Stimulated activated CD8-positive, alpha-beta memory T cell treated with anti-CD3 and anti-CD28 coated beads, Interleukin-4, amount 100 ng/mL, for 1 hour (primary cell): ENCODE measurements at places on chromosomes 5 and 9.

DNA sequence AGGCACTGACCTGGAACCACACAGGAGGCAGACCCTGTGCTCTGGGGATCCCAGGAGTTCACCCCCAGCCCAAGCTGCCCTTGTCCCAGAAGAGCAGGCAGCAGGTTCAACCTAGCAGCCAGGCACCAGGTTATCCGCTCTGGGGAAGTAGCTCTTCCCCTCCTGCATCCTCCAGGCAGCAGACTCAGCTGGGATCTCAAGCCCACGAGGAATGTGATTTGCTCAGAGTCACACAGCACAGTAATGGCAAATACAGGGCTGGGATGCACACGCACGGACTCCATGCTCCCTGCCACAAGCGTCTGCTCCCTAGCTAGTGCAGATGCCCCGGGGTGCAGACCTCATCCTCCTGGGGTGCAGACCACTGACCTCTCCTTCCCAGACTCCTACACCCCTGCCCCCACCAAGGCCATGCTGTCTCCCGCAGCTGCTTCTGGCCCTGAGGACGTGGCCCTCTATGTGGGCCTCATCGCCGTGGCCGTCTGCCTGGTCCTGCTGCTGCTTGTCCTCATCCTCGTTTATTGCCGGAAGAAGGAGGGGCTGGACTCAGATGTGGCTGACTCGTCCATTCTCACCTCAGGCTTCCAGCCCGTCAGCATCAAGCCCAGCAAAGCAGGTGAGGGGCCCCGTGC is 25.5 kb downstream of the HK3 start:
- no peak for DNase-seq

DNA sequence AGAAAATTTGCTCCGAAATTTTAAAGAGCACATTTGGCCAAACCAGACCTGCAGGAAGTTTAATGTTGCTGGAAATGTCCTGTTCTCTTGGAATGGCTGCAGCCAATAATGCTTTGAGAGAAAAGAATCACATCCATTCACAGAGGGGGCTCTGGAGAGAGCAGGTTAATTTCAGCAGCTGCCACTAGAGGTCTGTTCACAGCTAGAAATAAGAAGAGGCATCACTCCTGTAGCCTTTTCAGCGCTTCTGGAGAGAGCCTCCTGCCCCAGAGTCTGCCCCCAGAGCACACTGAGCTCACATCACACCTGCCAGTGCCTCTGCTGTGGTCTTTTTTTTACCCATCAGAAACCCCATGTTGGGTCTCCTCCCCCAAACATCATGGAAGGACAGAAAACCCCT is 124.8 kb upstream of the RAD23B start:
- no peak for DNase-seq

DNA sequence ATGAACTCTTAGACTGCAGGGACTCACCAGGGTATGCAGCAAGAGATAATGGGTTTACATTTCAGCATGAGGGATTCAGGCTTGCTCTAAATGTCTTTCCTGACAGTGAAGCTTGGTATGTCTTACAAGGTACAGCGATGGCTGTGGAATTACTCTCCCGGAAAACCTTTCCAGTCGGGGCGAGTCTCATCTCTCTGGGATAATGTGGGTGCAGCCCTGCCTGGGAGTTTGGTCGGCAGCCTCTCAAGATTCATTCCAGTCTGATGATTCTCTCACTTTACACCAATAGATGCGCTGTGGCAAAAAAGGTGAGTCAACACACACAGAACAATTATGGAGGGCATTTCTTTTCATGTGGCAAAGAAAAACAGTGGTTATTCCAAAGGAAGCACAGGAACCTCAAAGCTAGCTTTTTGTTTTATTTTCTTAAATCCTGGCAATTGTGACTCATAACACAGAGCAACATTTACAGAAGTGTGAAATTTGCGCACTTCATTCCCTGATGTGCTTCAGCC is 190.3 kb downstream of the DCP2 start:
- no peak for DNase-seq

GRCh38 chr9:109506097-109506712 is 8.1 kb upstream of the PTPN3 start:
- DNase-seq: no peak

DNA sequence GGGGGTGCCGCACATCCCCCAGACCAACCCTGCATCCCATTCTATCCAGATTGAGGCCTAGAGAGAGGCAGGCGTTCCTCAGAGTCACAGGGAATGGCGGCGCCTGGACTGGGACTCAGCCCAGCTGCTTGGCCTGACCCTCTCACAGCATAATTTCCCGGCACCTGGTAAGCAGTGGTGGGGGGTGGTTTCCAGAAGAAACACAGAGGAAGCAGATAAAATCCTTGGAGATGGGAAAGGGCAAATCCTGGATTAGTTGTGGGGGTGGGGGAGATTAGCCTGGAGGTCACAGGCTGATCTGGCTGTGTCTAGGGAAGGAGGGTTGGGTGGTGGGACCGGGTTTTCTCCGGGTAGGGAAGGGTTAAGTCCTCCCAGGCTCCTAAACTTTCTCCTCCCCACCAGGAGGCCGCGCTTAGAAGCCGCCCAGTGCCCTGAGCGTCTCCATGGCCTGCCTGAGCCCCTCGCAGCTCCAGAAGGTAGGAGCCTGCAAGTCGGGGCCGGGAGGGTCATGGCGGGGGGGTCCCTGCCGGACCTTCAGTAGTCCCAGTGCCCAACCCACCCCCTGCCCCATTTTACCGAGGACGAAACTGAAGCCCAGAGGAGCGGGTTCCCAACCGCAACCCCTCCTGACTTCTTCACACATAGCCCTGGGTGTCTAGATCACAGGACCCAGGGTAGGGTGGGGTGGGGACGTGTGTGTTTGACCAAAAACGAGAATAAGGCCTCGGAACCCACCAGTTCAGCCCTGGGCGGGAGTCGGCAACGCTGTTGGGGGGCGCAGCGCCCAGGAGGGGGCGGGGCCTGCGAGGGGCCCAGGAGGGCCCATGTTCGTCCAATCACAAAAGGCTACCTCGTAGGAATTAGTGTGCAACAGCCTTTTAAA is 1.3 kb downstream of the PHYHD1 start:
- DNase-seq: no peak

GRCh38 chr9:110146373-110146772 is 61.6 kb downstream of the C9orf152 start:
- DNase-seq: no peak

DNA sequence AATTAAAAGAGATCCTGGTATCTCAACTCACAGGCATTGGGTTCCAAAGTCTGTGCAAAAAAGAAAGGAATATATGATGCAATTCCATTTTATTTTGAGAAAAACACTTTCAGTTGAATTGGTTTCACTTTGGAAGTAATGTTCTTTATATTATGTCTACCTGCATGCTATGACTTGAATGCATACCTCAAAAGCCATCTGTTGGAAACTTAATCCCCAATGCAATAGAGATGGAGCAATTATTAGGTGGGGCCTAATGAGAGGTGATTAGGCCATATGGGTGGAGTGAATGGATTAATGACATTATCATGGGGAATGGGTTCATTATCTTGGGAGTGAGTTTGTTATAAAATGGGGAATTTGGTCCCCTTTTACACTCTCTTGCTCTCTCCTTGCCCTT is 293.3 kb downstream of the CSNK1G3 start:
- DNase-seq: no peak

- no peak for DNase-seq
These were observed 96.6 kb downstream of the ISL1 start for GRCh38 chr5:51479840-51480239.

DNA sequence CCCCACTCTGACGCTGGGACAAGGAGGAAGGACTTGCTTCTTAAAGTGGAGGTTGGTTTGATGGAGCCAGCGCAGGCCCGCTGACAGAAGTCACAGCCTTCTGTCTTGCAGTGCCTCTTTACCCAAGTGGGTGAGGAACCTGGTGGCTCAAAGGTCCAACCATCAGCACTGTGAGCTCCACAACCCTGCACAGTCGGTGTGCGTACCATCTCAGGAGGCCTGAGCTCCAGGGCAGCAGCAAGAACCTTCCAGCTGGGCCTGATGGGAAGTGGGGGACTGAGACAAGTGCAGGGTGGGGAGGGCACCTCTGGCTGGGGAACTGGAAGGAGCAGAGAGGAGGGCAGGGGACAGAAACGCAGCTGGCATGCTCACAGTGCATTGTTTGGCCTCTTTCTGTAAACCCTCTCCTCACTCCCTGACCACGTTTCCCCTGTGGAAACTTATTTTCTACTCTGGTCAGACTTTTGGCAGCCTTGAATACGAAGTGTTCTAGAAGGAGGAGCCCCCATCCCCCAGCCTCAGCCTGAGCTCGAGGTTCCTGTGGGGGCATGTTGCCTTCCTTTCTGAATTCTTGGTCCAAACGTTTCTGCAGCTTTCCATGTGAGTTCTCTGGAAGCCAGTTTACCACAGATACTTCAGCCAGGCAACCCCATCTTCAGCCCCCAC is 178.5 kb upstream of the PITX1 start:
- DNase-seq: no peak

DNA sequence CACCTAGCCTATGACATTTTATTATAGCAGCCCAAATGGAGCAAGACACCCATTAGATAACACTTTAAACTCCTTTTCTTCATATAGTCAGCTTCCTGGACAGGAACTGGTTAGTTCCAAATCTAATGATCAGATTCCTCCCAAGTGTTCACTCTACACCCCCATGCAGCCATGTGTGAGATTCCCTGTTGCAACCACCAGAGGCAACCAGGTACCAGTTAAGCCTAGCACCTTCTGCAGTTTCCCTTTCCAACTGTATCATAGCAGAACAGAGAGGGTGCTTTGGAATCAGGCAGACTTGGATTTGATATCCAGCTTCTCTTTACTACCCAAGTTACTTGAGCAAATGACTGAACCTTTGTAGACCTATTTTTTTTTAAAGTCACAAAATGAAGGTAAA is 296.6 kb upstream of the PCSK5 start:
- DNase-seq: no peak

DNA sequence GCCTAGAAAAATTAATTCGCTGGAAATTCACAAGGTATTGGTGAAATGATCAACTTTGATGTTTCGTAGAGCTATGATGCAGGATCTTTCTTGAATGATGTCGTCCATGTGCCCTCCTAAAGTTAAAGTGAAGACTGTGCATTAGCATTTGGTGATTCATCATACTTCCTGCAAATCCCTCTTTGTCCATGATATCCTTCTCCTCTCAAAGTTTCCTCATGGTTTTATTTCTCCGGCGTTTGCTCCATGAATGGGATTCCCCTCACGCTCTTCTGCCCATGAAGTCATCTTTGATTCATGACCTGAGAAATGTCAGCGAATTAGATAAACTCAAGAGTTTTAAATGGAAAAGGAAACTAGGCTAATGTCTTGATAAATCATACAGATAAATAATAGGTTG is 372.7 kb downstream of the PSAT1 start:
- DNase-seq: no peak

- DNase-seq: no peak
These were observed 40.1 kb upstream of the BICD2 start for GRCh38 chr9:92804727-92805126.

DNA sequence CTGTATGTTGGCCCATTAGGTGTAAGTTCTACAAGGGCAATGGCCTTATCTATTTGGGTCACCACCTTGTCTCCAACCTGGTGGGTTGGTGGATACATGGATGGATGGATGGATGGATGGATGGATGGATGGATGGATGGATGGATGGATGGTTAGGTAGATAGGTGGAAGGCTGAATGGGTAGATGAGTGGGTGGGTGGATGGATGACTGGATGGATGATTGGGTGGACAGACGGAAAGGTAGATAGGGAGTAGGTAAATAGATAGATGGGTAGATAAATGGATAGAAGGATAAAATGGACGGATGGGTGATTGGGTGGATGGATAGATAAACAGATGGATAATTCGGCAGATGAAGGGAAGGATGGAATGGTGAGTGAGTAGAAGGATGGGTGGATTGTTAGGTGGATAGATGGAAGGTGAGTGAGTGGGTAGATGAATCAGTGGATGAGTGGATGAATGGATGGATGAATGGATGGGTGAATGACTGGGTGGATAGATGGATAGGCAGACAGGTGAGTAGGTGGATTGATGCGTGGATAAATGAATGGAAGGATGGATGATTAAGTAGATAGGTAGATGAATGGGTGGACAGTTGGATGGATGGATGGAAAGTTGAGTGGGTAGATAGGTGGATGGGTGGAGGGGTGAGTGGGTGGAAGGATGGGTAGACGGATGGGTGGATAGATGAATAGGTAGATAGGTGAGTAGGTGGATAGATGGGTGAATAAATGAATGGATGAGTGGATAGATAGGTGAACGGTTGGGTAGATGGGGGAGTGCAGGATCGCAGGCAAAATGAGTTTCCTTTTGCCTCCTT is 83.1 kb upstream of the FBXW11 start:
- no peak for DNase-seq

GRCh38 chr5:37055383-37055990 is 178.9 kb downstream of the NIPBL start:
- DNase-seq: no peak

DNA sequence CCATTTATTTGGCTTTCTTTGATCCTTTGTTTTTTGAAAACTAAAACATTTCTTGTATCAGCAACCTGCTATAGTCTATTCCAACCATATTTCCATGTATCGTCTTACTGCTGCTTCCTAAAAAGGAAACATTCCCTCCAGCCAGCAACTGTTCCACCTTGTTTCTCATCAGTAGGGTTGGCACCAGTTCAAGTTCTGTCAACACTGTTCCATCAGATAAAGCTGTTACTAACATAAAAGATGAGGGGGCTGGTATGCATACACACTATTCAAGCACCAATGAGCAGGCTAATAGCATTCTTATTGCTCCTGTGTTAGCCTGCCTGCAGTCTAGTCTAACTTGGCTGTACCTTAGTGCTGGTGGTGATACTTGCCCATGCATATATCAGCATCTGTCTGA is 178.3 kb downstream of the CWC27 start:
- DNase-seq: no peak

DNA sequence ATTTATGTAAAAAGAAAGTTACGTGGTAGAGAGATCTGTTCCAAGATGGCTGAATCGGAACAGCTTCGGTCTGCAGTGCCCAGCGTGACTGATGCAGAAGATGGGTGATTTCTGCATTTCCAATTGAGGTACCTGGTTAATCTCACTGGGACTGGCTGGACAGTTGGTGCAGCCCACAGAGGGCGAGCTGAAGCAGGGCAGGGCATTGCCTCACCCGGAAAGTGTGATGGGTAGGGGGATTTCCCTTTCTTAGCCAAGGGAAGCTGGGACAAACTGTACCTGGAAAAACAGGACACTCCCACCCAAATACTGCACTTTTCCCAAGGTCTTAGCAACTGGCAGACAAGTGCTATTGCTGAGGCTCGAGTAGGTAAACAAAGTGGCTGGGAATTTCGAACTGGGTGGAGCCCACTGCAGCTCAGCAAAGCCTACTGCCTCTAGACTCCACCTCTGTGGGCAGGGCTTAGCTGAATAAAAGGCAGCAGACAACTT is 13.1 kb upstream of the HSD17B4 start:
- no peak for DNase-seq

GRCh38 chr5:56024810-56025150 is 30.0 kb upstream of the IL6ST start:
- no peak for DNase-seq

- no peak for DNase-seq
These were observed 219.3 kb downstream of the CAAP1 start for GRCh38 chr9:26673261-26673660.
